ENCODE measurements at places on chromosomes 3 and 15. TPM values are rescaled to one million over a fixed set of nuclear protein-coding genes. Genes with fewer than 3 reads are reported as not detected.

DNA sequence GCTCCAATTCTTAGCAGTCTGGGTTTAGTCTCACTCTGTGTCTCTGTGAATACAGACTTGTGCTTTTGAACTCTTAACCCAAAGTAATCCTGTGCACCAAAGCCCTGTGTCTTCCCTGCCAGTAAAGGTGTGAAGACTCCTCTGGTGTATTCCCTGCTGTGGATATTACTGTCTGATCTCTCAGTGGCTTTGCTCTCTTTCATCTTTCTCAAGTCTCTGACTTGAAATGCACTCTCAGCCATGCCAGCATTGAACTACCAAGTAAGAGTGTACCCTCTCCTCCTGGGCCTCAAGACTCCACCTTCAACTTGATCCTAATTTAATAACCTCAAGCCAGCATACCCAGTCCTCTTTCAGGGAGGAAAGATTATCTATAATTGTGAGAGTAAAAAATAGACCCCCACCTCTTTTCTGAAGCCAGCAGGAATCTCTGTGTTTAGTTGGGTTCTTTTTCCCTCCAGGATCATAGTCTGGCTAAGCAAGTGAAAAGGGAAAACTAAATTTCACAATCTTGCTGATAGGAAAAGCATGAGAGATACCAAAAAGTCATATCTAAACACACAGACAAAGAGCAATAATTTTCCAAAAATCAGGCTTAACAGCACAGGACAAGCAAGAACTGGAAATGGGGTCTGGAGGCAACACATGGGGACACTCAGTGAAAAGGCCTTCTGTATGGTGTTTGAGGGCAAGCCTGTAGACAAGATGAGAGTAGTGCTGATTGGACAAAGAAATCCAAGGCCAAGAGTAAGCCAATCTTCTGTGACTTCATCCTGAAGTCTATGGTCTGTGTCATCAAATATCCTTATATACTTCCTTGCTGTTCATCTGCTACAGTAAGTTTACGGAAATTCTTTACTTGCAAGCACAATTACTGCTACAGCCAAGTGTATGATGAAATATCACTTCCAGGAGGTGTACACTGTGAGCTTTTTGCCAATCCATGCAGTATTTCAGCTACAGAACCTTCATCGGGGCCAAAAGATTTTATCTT, 296.1 kb upstream of the TGFBR2 start:
- DNase-seq = no peak

DNA sequence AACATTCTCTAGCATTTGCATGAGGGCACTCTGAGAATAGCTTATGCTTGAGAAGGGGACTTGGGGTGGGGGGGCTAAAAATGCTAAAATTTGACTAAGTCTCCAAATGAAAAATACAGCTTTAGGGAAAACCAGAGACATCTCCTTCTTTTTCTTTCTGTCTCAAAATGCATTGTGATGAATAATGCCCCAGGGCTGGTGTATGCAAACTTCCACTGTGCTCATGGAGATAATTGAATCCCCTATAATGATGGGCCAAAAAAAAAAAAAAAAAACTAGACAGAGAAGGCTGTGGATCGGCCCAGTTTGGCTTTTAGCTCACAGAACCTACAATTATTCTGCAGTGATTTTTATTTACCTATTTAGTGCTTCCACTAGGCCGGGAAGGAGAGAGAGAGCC, 147.9 kb upstream of the RORA start:
- no peak for DNase-seq

GRCh38 chr3:54104084-54104483, 18.3 kb upstream of the CACNA2D3 start:
- DNase-seq = no peak

DNA sequence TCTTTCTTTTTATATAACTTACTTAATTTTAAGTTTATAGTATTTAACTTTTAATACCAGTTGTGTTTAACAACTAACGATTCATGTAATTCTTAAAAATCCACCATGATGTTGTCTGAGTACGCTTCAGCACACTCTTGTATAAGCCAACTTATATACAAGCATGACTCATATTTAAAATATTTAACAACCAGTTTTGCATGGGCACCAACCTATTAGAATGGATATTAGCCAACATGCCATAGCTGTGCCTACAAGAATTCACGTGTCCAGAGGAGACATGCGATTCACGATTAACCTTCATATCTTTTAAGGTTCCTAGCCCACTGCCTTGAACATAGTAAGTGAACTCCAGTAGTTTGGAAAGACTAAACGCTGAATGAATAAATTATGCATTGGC, 1023.2 kb downstream of the TBL1XR1 start:
- DNase-seq = no peak

DNA sequence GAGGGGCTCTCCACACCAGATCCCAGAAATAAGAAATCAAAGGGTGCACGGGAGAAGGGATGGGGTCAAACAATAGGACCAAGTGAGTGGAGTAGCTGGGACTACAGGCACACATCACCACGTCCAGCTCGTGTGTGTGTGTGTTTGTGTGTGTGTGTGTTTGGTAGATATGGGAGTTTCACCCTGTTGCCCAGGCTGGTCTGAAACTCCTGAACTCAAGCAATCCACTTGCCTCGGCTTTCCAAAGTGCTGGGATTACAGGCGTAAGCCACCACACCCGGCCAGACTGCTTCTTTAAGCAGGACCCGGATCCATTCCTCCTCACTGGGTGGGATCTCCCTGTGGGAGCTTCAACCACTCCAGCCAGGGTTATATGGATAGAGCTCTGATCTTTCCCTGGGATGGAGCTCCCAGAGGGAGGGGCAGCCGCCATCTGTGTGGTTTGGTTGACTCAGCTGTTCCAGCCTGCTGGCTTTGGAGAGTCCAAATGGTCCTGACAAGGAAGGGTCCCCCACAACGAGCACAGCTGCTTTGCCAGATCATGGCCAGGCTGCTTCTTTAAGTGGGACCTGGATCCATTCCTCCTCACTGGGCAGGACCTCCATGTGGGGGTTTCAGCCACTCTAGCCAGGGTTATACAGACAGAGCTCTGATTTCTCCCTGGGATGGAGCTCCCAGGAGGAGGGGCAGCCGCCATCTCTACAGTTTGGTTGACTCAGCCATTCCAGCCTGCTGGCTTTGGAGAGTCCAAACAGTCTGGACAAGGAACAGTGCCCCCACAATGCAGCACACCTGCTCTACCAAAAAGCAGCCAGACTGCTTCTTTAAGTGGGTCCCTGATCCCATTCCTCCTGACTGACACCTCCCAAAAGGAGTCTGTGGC, 9.1 kb upstream of the AVEN start:
- no peak for DNase-seq

DNA sequence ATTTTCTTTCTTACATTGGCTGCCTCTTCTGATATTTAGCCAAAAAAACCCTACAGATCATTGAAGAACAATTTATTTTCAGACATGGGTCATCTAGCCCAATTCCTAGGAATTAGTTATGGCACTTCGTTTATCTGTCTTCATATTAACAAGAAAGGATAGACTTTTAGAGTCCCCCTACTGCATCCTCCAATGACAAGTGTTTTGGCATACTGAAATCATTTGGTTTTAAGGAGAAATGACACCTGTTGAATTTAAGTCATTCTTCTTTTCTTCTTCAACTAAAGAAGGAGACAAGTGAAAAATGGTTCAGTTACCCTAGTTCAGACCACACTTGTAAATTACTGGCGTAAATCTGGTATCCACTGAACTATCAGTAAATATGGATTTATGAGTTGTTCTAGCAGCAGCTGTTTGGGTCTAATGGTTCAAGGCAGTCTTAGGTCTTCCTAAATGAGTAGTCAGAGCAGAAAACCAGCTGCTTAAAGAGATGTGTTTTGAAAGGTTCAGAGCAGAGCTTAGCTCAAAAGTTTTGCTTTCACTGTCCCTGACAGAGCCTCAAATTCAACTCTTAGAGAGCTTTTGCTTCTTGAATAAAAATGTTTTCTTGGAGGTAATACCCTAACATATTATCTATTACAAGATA, 5.6 kb downstream of the VGLL3 start:
- DNase-seq = no peak

DNA sequence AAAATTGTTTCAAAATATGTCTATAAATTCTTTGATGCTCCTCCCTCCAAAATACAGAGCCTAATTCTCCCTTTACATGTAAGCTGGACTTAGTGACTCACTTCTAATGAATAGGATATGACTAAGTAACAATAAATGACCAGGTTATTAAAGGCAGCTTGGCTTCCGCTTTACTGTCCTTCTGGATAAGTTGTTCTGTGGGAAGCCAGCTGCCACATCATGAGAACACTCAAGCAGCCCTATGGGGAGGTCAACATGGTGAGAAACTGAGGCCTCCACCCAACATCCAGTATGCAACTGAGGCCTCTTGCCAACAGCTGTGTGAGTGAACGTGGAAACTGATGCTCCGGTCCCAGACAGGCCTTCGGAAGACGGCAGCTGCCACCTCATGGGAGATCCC, 247.3 kb upstream of the CHRM5 start:
- no peak for DNase-seq

DNA sequence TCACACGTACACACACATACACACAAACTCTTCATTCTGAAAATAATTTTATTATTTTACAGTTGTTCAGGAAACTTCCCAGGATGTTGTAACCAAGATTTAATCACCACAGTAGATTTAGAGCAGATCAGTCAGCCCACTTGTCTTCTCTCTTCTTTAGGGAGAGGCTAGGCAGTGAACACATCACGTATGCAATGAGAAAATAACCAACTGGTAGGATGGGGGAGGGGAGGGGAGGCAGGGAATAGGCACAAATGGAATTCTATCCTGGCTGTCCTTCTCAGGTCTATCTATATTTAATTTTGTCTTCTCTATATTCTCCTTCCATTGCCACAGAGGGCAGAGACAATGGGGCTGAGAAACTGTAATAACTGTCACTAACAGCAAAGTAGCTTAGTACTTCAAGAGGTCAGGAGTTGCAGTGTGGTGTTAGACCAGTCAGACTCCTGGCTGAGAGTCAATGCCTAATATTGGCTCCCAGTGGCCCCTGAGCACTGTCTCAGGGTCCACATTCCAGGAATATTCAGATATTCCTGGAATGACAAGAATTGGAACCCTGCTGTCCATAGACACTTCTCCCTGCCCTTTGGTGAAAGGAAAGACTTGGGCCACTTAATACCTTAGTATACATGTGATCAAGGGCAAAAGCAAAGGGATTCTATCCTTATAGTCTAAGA, 2.6 kb upstream of the HCLS1 start:
- DNase-seq = no peak

CPN2 gene
- total RNA-seq = not detected

SLC35G2 gene
- total RNA-seq = 3.0 TPM

SLC12A1 gene
- total RNA-seq = not detected

TM6SF1 gene
- 4.5 TPM for total RNA-seq

Data from activated T-helper 1 cell treated with anti-CD3 and anti-CD28 coated beads, Interleukin-12 subunit alpha, Interleukin-12 subunit beta, Interleukin-2, Interleukin-4 antibody, amounts not matched to agents 30 ng/mL and 10 ng/mL and 1 ng/mL, durations not matched to agents 14 hours and 24 hours and 36 hours (primary cell).